ENCODE measurements at places on chromosomes 4 and X. TPM values are rescaled to one million over a fixed set of nuclear protein-coding genes. Genes with fewer than 3 reads are reported as not detected.
A peak's percentile ranks its signal among the peaks of the same experiment; 100 is the strongest.

DNA sequence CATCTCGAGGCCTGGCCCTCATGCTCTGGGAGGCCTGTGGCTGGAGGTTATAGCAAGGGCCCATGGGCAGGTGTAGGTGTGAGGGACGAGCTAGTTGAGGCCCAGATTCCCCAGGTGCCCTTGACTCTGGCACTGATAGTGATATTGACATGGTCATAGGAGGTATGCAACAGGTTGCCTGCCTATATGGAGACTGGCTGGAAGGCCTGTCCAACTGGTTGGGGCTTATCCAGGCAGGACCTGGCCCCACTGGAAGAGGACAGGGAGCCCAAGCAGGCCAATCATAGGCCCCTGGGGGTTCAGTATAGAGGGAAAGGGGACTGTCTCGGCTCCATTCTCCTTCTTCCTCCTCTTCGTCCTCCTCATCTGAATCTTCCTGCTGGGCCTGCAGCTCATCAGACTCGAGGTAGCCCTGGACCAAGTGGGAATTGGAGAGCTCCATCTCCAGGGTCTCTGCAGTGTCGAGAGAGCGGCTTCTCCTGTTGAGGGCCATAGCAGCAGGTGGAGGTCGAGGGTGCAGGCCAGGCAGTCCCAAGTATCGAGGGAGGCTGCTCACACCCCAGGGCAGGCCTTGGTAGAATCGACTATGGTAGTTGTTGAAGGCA, 15.3 kb downstream of the AMER1 start:
- no peak for DNase-seq

Gene S100P
- total RNA-seq = 20.3 TPM

Gene GNL3L
- total RNA-seq = 32.1 TPM

Gene FGF16
- total RNA-seq = not detected

DNA sequence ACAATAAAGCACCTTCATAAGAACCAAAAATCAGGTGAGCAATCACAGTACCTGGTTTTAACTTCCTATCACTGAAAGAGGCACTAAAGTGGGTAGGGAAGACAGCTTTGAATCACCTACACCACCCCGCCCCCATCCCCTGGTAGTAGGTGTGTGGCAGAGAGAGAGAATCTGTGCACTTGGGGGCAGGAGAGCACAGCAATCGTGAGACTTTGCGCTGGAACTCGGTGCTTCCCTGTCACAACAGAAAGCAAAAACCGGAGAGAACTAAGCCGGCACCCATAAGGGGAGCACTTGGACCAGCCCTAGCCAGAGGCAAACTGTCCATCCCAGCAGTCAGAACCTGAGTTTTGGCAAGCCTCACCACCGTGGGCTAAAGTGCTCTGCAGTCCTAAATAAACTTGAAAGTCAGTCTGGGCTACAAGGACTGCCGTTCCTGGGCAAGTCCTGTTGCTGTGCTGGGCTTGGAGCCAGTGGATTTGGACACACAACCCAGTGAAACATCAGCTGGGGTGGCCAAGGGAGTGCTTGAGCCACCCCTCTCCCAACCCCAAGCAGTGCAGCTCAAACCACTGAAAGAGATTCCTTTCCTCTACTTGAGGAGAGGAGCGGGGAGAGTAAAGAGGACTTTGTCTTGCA, 32.1 kb downstream of the NDUFB11 start:
- peak; percentile 72 for DNase-seq

- DNase-seq = peak; percentile 90
Measured at GRCh38 chr4:147714575-147715401, 17.1 kb upstream of the ARHGAP10 start.
